Neural crest cell (in vitro differentiated cells): ENCODE measurements at places on chromosomes 4 and X.

DNA sequence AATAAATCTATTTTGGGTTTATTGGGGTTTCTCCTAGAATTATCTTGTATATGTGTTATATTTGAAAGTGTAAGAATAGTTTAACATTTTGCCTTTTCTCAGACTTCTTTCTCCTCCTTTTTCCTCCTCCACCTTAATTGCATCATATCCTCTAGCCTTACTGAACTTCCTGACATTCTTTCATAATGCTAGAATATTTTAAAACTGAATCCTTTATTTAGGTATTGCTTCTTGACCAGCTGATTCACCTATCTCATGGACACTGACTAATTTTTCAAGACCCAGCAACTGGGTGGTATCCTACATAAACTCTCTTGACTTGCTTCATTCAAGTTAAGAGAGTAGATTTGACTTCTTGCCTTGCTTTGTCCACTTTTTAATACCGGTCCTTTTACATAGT, 1508.9 kb downstream of the STIM2 start:
- no peak for DNase-seq

DNA sequence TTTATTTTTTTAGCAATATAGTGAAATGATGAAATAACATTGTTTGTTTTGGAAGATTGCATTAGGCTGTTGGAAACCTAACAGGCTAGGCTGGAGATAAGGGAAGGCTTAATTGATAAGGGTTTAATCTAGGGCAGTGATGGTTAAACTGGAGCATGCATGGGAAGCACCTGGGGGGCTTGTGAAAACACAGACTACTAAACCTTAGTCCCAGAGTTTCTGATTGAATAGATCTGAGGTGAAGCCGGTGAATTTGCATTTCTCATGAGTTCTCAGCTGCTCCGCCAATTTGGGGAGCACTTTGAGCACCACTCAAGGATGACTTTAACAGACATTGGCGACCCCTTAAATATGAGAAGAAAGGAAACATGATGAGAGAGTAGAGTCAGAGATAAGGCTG, 11.5 kb downstream of the STK26 start:
- no peak for DNase-seq

GRCh38 chr4:185399466-185399865, 2.8 kb downstream of the ANKRD37 start:
- DNase-seq = no peak

DNA sequence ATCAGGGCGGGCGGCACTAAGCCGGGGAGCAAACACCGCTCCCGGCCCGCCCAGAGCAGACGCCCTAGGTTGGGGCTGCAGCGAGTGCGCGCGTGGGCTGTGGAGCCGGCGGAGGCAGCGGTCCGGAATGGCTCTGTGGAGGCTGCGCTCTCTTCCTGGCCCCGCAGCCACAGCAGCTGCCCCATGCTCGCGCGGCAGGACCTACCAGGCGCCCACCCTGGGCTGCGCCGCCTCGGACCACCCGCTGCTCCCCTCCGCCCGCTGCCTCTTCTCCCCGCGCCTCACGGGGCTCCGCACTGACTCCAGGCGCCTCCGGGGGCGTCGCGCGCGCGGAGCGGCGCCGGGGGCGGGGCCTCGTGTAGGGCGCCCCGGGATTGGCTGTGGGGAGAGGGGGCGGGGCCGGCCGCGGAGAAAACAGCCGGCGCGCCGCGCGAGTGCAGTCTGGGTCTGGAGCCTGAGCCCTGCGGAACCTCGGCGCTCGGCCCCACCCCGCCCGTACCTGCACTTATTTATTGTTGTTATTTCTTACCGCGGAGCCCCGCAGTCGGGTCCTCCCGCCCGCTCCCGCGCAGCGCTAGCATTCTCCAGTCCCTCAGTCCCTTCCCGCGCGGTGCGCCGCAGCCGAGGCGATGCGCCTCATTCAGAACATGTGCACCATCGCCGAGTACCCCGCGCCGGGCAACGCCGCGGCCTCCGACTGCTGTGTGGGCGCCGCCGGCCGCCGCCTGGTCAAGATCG, at the start of gene RASL11B:
Gene RASL11B (plus strand): TSS at position 439 of the 738 bp plus-strand sequence. CDS start 191 bp downstream, at position 630.
- DNase-seq = peak; percentile 82

DNA sequence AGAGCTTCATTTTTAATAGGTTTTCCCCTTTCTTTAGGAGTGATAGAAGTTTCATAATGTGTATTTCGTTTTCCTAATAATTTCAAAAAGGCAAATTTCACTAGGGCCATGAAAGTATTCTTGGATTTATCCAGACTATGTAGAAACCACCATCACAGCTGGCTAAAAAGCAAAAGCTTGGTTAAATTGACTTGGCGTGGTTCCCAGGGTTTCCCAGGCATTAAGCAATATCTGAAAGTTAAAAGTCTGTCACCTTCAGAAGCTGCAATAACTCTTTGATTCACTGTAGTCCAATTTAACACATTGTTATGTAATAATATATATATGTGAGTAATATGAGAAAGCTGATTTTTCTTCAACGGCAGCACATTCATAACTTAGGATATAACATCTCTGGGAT, 38.3 kb downstream of the NDNF start:
- DNase-seq = no peak

GRCh38 chrX:130304587-130305368, 34.9 kb upstream of the SLC25A14 start:
- DNase-seq = no peak

- no peak for DNase-seq
These were observed 63.6 kb downstream of the ASB9 start for GRCh38 chrX:15206306-15206705.

DNA sequence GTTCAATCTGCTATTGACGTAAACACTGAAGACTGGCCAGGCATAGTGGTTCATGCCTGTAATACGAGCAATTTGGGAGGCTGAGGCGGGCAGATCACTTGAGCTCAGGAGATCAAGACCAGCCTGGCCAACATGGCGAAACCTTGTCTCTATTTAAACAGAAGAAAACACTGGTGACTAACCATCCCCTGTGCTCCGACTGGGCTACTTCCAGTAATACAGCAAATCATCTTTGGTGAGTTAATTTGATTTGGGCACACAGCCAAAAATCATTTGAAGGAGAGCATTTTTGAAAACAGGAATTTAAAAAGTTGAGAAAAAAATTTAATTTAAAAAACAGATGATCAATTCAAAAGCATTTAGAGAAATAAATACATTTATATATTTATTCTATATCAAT, 52.0 kb downstream of the SEC24D start:
- no peak for DNase-seq

DNA sequence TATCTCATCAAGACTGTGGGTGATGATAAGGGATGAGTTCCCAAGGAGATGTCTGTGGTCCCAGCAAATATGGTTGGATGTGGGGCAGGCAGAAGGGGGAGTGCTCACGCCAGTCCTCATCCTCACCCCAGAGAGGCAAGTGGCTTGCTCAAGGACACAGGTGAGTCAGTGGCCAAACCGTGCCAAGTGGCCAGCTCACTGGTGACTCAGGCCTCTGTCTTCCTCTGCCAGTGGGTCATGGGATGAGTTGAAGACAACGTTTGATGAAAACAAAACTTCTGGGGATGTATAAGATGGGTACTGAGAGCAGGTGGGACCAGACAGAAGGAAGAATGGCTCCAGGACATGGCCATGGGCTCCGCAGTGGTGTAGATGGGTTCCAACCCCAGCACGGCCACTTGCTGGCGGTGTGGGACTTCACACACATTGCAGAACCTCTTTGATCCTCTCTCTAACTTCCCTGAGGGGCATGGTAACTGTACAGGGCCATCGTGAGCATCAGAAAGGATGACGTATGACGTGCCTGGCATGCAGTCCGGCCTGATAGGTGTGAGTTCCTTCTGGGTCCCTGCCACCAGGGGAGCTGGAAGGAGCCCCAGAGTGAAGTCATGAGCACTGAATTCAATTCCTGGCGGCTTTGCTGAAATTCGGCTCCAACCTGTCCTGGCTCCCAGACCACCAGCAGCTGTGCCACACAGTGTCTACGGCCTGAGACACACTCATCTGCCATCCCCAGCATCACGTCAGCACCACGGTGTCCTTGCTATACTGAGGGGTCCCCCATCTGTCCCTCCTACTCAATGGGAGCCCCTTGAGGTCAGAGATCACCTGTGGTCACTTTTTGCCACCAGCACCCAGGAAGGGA, 41.3 kb upstream of the GPR78 start:
- no peak for DNase-seq

DNA sequence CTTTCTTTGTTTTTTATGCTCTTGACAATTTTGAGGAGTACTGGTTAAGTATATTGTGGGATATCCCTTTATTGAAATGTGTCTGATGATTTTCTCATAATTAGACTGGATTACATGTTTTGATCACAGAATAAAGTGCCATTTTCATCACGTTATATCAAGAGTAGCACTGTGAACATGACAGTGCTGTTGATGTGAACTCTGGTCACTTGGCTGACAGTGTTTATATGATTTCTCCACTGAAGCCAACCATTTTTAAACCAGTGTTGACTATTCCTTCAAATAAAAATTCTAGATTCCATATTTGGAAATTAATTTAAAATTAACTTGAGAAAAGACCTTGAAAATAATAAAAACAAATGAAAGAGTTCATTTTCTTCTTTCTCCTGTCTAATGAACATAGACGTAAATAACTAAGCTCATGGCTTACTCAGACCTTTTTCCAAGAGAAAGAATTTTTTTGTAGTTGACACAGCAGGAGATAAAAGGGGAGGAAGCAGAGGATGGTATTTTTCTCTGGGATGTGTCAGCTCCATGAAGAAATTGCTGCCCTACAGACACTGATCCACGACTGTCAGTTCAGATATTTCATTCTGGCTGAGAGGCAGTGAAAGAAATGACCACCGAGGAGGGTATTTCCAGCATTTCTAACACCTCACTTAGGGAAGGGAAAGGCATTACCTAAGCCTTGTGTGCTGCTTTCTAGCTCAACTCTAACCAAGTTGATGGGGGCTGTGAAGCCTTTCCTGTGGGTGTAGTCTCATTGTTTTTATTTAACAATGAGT, 150.9 kb upstream of the ANK2 start:
- DNase-seq = no peak

DNA sequence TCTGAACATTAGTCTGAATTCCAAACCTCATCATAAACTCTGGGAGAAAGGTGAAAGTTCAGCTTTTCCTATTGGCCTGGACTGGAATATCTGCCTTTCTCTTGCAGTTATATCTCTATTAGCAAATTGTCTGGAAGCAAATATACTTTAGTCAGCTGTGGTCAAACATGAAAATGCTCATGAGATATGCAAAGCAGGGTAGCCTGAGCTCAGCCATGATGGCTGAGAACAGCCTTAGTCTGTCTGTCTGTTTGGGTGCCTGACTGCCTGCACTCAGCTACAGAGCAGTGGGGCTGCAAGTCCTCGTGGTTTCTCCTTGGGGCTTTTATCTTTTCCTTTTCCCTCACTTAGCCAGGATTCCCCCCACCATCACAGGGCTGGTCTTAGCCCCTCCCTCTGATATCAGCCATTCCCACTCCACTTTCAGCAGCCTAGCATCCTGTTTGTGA, 19.5 kb upstream of the PGRMC2 start:
- no peak for DNase-seq

- no peak for DNase-seq
These were observed 65.6 kb downstream of the MID1 start for GRCh38 chrX:10554612-10555270.

- no peak for DNase-seq
These were observed 826.0 kb downstream of the RAB28 start for GRCh38 chr4:12658146-12658545.

GRCh38 chr4:126738527-126738923, 894.2 kb upstream of the INTU start:
- no peak for DNase-seq

DNA sequence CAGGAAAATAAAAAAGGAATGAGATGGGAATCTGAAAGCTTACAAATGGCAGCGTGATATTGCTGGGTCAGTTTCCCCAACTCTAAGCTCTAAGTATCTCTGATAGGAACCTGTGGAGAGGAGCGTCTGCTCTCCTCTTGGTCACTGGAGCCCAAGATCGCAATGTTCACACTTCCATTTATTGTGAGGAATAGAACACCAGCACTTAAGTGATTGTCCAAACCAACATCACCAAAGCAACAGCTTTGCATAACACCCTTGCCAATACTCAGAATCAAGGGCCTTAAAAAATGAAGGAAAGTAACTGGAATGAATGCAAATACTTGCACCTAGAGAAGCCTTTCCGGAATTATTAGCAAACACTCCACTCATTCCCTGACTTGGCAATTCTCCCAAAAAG, 46.8 kb upstream of the ATXN3L start:
- no peak for DNase-seq

GRCh38 chrX:71320126-71320525, 18.6 kb downstream of the ITGB1BP2 start:
- DNase-seq = no peak

GRCh38 chr4:19214591-19215186, 1037.0 kb upstream of the SLIT2 start:
- DNase-seq = no peak

GRCh38 chr4:158170691-158171561, 1.9 kb downstream of the GASK1B start:
- DNase-seq = no peak

DNA sequence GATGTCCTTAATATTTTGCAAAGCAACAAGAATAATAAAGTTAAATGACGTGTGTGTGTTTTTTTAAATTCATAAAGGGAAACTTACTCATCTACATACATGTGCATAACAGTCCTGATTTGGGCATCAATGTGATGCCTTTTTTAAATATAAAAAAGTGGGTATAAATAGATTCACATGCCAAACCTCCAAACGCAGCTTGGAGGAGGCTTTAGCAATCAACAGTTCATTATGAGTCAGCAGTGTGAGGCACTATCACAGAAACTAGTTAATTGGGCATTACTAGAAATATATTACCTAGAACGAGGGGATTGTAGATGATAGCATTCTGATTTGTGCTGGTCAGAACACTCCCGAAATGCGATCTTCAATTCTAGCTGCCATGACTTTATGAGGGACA, 115.1 kb downstream of the HS6ST2 start:
- DNase-seq = no peak

GRCh38 chr4:24662542-24662941, 78.2 kb upstream of the DHX15 start:
- DNase-seq = no peak

GRCh38 chrX:112785344-112785743, 55.3 kb downstream of the AMOT start:
- no peak for DNase-seq

- peak; percentile 26 for DNase-seq
These were observed 103.9 kb downstream of the MAML3 start for GRCh38 chr4:140049849-140050637.

GRCh38 chr4:168662297-168662984, 165.6 kb downstream of the PALLD start:
- no peak for DNase-seq

- no peak for DNase-seq
These were observed 101.5 kb downstream of the PDGFC start for GRCh38 chr4:156870131-156870530.

DNA sequence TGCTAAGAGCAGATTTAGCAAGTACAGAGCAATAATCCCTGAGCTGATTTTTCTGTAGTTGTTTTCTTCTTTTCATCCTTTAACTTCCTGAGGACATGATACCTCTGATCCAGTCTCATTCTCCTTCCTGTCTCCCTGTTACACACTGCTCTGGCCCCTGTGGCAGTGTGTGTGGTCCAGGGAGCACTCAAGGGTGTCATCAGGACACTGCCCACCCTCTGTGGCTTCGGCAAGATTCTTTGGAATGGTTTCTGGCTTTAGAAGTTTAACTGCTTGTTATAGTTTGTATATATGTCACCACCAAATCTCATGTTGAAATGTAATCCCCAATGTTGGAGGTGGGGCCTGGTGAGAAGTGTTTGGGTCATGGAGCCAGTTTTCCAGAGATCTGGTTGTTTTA, 637.3 kb downstream of the BCOR start:
- no peak for DNase-seq
